WTC11 (cell line): ENCODE measurements at places on chromosomes 4 and X. TPM values are rescaled to one million over a fixed set of nuclear protein-coding genes. Genes with fewer than 3 reads are reported as not detected.
A peak's percentile ranks its signal among the peaks of the same experiment; 100 is the strongest.

- peaks cover 19% of the 10 kb centered on the region for H3K4me1 ChIP-seq
- H3K4me3 ChIP-seq, result no peak overlapping the region
- H3K36me3 ChIP-seq, result peaks cover 30% of the 10 kb centered on the region
- no peaks in the 10 kb centered on the region for H3K27me3 ChIP-seq
- DNase-seq, result no peak
These were observed 234.1 kb downstream of the DHRSX start for GRCh38 chrX:2266445-2267349.

GRCh38 chr4:108941904-108942430, 179.1 kb upstream of the ETNPPL start:
- no peaks in the 10 kb centered on the region for H3K36me3 ChIP-seq
- peaks cover 5% of the 10 kb centered on the region for H3K27me3 ChIP-seq
- no peak overlapping the region for H3K27ac ChIP-seq
- H3K4me1 ChIP-seq, result peaks cover 9% of the 10 kb centered on the region

GRCh38 chrX:104309169-104309568, 54.4 kb upstream of the ESX1 start:
- no peak for DNase-seq
- H3K27ac ChIP-seq, result no peak overlapping the region
- no peak overlapping the region for H3K4me3 ChIP-seq
- peaks cover 11% of the 10 kb centered on the region for H3K4me1 ChIP-seq
- no peaks in the 10 kb centered on the region for H3K36me3 ChIP-seq

SLC26A1 gene
- total RNA-seq, result 0.14 to 0.85 TPM (median 0.25 TPM) in 3 replicates

DNA sequence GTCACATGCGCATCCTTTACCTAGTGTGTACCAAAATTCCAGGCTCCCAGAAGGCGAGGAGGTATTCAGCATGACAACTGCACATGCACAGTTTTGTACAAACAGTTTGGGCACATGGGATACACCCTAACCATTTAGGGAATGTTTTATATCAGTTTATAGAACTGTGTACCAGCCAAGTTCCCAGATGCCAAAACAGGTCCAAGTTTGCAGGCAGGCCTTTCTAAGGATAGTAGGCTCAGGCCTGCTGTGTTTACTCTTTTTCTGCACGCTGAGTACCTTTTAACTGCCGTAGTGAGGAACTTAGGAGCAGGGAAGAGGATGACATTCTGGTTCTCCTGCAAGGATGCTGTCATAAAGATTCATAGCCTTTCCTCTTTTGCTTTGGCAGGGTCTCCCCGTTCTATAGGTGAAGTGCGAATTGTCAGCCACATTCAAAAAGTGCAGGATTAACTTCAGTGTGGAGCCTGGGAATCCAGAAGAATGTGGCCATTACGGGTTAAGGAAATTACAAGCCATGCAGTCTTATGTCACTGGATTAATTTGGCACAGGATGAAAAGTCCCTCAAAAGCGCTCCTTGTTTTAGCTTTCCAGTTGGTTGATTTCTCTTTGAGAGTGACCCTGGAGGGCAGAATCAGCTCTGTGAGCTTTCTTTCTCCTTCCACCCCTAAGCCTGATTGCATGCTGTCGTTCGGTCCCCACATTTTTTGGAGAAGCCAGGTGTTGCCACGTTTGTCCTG, 259.8 kb downstream of the ARHGAP10 start:
- no peaks in the 10 kb centered on the region for H3K36me3 ChIP-seq
- DNase-seq, result no peak
- H3K4me1 ChIP-seq, result peaks cover 53% of the 10 kb centered on the region
- H3K4me3 ChIP-seq, result no peak overlapping the region
- H3K27me3 ChIP-seq, result no peaks in the 10 kb centered on the region

DNA sequence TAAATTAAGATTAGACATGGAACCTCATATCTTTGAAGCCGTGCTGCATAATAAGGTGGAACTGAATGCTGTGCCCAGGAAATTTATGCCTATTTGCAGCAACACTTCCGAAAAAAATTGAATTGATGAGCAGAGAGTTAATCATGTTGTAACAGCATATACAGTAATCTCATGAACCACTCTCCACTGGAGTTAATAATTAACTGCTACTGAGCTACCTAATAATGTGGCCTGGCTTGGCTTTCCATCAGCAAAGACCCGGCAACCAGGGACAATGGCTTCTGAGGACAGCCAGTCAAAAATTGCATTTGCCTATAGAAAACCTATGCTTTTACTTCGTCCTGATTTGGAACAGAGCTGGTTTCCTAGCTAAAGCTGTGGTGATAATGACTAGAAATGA, 63.8 kb upstream of the GATB start:
- no peak overlapping the region for H3K27ac ChIP-seq
- DNase-seq, result no peak
- H3K4me3 ChIP-seq, result no peak overlapping the region
- peaks cover 24% of the 10 kb centered on the region for H3K36me3 ChIP-seq
- no peaks in the 10 kb centered on the region; the same call in 1 of the 2 replicates for H3K27me3 ChIP-seq

TAF7L gene
- 0.11 to 0.17 TPM in 2 of 3 replicates, not detected in the other for total RNA-seq

- DNase-seq, result no peak
- no peak overlapping the region for H3K27ac ChIP-seq
- H3K27me3 ChIP-seq, result no peaks in the 10 kb centered on the region
- peaks cover 13% of the 10 kb centered on the region for H3K4me1 ChIP-seq
These were observed 10.4 kb downstream of the AWAT1 start for GRCh38 chrX:70244881-70245280.

GRCh38 chr4:95219109-95219508, 329.7 kb downstream of the UNC5C start:
- H3K27me3 ChIP-seq, result no peaks in the 10 kb centered on the region
- no peak overlapping the region for H3K27ac ChIP-seq
- no peak overlapping the region for H3K4me3 ChIP-seq
- no peak for DNase-seq

FRAS1 gene
- total RNA-seq, result 77.8 to 82.0 TPM (median 78.1 TPM) in 3 replicates

SSX2 gene
- total RNA-seq, result 0.33 TPM in 1 of 3 replicates, not detected in the others

GRCh38 chr4:36243355-36244256, 708 bp downstream of the ARAP2 start:
- H3K4me1 ChIP-seq, result peaks cover 11% of the 10 kb centered on the region
- peaks cover 40% of the 10 kb centered on the region for H3K27me3 ChIP-seq
- no peak overlapping the region for H3K27ac ChIP-seq
- no peak for DNase-seq
- no peaks in the 10 kb centered on the region for H3K36me3 ChIP-seq

DNA sequence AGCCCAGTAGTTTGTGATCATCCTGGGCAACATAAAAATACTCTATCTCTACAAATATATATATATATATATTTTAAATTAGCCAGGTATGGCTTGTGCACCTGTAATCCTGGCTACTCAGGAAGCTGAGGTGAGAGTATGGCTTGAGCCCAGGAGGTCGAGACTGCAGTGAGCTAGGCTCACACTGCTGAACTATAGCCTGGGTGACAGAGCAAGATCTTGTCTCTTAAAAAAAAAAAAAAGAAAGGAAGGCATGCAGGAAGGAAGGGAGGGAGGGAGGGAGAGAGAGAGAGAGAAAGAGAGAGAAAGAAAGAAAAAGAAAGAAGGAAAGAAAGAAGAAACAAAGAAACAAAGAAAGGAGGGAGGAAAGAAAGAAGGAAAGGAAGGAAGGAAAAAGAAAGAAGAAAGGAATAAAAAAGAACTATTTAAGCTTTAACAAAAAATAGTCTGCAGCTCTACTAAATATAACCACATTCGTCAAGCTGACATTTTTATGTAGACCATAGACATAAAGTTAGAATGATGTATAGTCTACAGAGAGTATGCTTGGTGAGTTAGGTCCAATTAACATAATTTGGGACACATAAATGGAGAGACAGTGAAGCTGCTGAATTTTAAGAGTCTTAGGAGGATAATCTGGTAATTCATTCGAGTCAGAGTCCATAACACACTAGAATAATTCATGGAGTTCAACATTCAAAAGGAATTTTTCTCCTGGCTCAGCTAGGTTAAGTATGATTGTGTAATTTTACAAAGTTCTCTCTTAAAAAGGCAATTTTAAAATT, 111.9 kb downstream of the GLRA3 start:
- H3K4me1 ChIP-seq, result peaks cover 19% of the 10 kb centered on the region
- H3K4me3 ChIP-seq, result no peak overlapping the region
- no peaks in the 10 kb centered on the region for H3K27me3 ChIP-seq
- no peaks in the 10 kb centered on the region for H3K36me3 ChIP-seq

DNA sequence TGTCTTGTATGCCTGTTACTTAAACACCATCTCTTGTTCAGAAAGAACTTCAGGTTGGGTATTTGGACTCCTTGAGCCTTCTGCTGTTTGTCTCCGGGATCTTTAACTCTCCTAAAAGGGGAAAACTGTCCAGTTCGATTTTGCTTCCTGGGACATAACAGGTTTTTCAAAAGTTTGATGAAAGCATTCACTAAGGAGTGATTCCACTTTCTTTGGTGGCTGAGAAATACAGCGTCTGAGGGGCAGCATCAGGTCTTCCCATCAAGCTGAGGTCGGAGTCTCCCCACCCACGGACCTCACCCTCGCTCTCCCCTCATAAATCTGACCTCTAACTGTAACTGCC, 1.4 kb downstream of the AFAP1 start:
- H3K36me3 ChIP-seq, result peaks cover 6% of the 10 kb centered on the region; the same call in 1 of the 2 replicates
- H3K4me1 ChIP-seq, result peaks cover 47% of the 10 kb centered on the region
- peak overlapping the region; percentile 91; the same call in 1 of the 2 replicates for H3K27ac ChIP-seq
- H3K4me3 ChIP-seq, result peak overlapping the region; percentile 77

DNA sequence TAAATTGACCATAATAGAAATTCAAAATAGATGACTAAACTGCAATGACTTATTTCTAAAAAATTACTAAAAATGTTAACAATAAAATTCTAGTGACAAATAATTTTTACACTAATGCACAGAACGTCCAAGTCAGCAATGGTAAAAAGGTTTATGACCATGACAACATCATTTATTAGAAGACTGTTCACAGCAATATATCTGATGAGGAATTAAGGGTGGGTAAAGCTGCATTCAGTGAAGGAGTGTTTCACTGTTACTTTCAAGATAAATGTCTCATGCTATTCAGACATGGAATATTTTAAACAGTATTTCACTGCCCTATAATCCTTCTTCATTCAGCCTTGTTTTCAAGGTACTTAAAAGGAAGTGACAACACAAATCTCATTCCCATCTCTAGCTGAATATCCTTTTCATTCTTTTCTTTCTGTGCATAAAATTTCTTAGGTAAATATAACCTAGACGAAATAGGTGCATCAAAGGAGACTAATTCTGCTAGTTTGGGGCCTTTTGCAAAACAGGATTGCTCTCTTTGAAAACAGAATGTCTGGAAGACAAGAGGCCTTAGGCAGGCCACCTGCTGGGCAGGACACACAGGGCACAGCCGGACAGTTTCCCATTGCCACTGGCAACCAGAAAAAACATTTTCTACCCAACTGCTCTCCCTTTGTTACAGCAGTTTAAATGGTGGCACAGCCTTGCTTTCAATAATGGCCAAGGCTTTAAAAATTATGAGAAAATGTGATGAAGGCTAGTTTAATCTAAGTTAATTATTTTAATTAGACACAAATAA, 600.3 kb downstream of the SPRY1 start:
- H3K27me3 ChIP-seq, result no peaks in the 10 kb centered on the region
- H3K4me3 ChIP-seq, result no peak overlapping the region
- H3K4me1 ChIP-seq, result peaks cover 4% of the 10 kb centered on the region; the same call in 1 of the 2 replicates
- H3K27ac ChIP-seq, result no peak overlapping the region
- DNase-seq, result no peak

GRCh38 chrX:20594985-20595384, 328.3 kb upstream of the RPS6KA3 start:
- peaks cover 15% of the 10 kb centered on the region for H3K4me1 ChIP-seq
- H3K36me3 ChIP-seq, result no peaks in the 10 kb centered on the region
- H3K4me3 ChIP-seq, result no peak overlapping the region
- no peaks in the 10 kb centered on the region for H3K27me3 ChIP-seq
- no peak for DNase-seq

TCP11X2 gene
- 0.46 to 0.82 TPM in 2 of 3 replicates, not detected in the other for total RNA-seq

TMPRSS11B gene
- not detected in 3 replicates for total RNA-seq

GRCh38 chr4:143355540-143356217, 19.0 kb downstream of the GAB1 start:
- H3K36me3 ChIP-seq, result no peaks in the 10 kb centered on the region
- H3K27me3 ChIP-seq, result no peaks in the 10 kb centered on the region
- peaks cover 86% of the 10 kb centered on the region for H3K4me1 ChIP-seq
- H3K27ac ChIP-seq, result peak overlapping the region; percentile 90

DNA sequence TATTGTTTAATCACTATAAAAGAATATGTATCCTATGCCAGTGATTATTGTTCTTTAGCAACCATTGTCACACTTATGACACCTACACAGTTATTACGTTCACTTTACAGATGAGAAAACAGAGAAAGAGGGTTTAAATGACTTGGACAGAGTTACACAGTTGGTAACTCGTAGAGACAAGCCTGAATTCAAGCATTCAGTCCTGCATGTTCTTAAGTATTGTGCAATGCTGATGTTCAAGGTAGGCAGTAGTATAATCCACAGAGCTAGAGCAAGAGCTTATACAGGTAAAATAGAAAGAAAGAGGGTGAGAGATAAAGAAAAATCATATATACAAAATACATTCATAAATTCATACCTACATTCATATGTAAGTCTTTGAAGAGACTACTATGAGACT, 249.8 kb upstream of the ANXA10 start:
- H3K27me3 ChIP-seq, result no peaks in the 10 kb centered on the region
- no peaks in the 10 kb centered on the region; the same call in 1 of the 2 replicates for H3K36me3 ChIP-seq
- no peak for DNase-seq
- 0 out of 2 replicates have a peak, but pooled peaks cover 2% of the 10 kb centered on the region for H3K4me1 ChIP-seq
- no peak overlapping the region for H3K27ac ChIP-seq
- no peak overlapping the region for H3K4me3 ChIP-seq

HMGN5 gene
- 21.7 to 23.4 TPM (median 22.5 TPM) in 3 replicates for total RNA-seq
